ENCODE measurements at places on chromosomes 7 and 10. TPM values are rescaled to one million over a fixed set of nuclear protein-coding genes. Genes with fewer than 3 reads are reported as not detected.

- no peak overlapping the region for H3K27ac ChIP-seq
- H3K27me3 ChIP-seq: peaks cover 30% of the 10 kb centered on the region
- no peaks in the 10 kb centered on the region for H3K4me1 ChIP-seq
- H3K36me3 ChIP-seq: no peaks in the 10 kb centered on the region
- no peak for DNase-seq
These were observed 24.7 kb downstream of the MRPS24 start for GRCh38 chr7:43844662-43845061.

DNA sequence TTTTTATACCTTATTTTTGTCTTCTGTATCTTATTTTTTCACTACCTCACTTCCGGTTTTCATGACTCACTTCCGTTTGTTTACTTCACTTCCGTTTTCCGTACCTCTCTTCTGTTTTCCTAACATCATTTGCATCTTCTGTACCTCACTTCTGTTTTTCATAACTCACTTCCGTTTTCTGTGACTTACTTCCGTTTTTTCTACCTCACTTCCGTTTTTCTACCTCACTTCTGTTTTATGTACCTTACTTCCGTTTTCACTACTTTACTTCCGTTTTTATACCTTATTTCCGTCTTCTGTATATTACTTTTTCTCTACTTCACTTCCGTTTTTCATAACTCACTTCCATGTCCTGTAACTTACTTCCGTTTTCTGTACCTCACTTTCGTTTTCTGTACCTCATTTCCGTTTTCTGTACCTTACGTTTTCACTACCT is 492.5 kb upstream of the AKR1E2 start:
- H3K27me3 ChIP-seq: no peaks in the 10 kb centered on the region
- no peak overlapping the region for H3K4me3 ChIP-seq
- H3K27ac ChIP-seq: no peak overlapping the region
- H3K36me3 ChIP-seq: no peaks in the 10 kb centered on the region
- H3K4me1 ChIP-seq: peaks cover 5% of the 10 kb centered on the region

DNA sequence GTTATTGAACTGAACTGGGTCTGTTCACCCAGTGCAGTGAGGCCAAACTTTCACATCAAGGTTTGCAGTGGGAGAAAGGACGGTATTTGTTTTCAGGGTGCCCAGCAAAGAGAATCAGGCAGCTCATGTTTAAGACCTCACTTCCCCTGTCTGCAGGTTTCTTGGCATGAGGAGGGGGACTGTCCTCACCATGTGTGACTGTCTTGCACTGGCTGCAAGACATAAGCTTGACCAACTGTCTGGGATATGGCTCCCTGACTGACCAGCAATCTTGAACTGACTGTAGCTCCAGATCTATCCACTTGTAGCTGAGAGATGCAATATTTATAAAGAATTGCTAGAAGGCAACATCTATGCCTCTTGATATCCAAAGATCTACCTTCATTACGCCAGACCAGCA is 39.9 kb downstream of the RAMP3 start:
- H3K4me1 ChIP-seq: no peaks in the 10 kb centered on the region
- no peaks in the 10 kb centered on the region for H3K27me3 ChIP-seq
- no peak overlapping the region for H3K27ac ChIP-seq
- H3K36me3 ChIP-seq: no peaks in the 10 kb centered on the region
- no peak overlapping the region for H3K4me3 ChIP-seq
- DNase-seq: no peak

GRCh38 chr10:1670541-1671365 is 66.6 kb downstream of the ADARB2 start:
- H3K4me3 ChIP-seq: no peak overlapping the region
- no peak for DNase-seq
- no peak overlapping the region for H3K27ac ChIP-seq
- H3K27me3 ChIP-seq: peaks cover 9% of the 10 kb centered on the region
- H3K36me3 ChIP-seq: no peaks in the 10 kb centered on the region
- no peaks in the 10 kb centered on the region for H3K4me1 ChIP-seq

The MRC1 gene
- 18.9 TPM for total RNA-seq

- peak; percentile 21 for DNase-seq
- peak overlapping the region; percentile 87 for H3K27ac ChIP-seq
- H3K36me3 ChIP-seq: no peaks in the 10 kb centered on the region
- H3K4me1 ChIP-seq: peaks cover 35% of the 10 kb centered on the region
These were observed 973 bp downstream of the CAMK1D start for GRCh38 chr10:12350167-12350872.

DNA sequence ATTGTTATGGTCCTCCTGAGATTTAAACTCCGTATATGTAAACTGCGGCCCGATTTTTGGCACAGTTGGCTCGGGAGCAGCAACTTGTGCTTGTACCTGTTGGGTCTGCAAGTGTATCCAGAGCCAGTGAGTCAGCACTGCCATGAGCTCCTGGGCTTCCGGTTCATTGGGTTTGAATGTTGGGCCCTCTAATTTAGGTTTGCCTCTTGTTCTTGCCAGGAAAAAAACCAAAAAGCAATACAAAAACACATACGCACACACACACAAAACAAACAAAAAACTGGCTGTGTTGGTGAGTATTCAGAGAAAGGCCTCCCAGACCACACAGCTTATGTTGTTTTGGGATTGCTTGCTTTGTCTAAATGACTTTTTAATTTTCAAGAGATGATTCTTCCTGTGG is 26.3 kb downstream of the SND1 start:
- H3K27me3 ChIP-seq: no peaks in the 10 kb centered on the region
- no peak overlapping the region for H3K4me3 ChIP-seq
- peaks cover 18% of the 10 kb centered on the region for H3K36me3 ChIP-seq
- peaks cover 13% of the 10 kb centered on the region for H3K4me1 ChIP-seq
- no peak for DNase-seq
- no peak overlapping the region for H3K27ac ChIP-seq

- H3K27me3 ChIP-seq: no peaks in the 10 kb centered on the region
- H3K27ac ChIP-seq: peak overlapping the region; percentile 99
- H3K36me3 ChIP-seq: no peaks in the 10 kb centered on the region
These were observed 1.4 kb upstream of the TRIM8 start for GRCh38 chr10:102642736-102643335.

DNA sequence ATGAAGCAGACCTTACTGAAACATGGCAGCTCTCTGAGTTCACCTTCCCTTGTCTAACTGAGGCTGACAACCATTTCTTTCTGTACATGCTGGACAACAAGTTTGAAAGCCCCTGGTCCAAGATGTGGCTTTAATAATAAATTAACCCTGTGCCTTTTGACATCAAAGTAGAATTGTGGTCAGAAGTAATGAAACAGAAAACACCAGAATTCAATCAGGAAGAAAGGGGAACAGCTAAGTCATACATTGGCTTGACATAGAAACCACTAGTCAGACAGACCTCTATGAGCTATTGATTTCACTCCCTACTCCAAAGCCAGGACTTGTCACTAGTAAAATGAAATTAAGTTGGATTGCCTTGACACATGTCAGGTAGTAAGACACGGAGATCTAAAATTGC is 175.2 kb upstream of the ASAH2 start:
- H3K27ac ChIP-seq: no peak overlapping the region
- no peak for DNase-seq

DNA sequence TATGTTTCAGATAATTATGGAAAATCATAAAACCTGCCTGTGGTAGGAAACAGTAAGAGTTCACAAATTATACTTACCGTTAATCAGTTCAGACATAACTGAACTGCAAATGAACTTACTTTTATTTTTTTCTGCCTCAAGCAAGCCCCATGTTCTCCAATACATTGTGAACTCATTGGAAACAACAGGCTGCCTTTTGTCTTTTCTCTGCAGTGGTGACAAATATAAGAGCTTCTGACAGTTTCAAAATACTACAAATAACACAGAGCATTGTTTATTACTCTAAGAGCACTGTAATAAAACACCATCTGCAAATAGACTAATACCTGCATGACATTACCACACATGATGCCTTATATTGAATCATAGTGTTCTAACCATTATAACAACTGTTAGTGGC is 94.0 kb upstream of the CDCA7L start:
- H3K4me1 ChIP-seq: no peaks in the 10 kb centered on the region
- no peak overlapping the region for H3K27ac ChIP-seq
- H3K4me3 ChIP-seq: no peak overlapping the region
- peaks cover 19% of the 10 kb centered on the region for H3K27me3 ChIP-seq

- no peaks in the 10 kb centered on the region for H3K27me3 ChIP-seq
- H3K27ac ChIP-seq: no peak overlapping the region
- no peaks in the 10 kb centered on the region for H3K36me3 ChIP-seq
- no peaks in the 10 kb centered on the region for H3K4me1 ChIP-seq
- no peak for DNase-seq
- H3K4me3 ChIP-seq: no peak overlapping the region
These were observed 128.0 kb downstream of the HGF start for GRCh38 chr7:81641873-81642272.

The WDFY4 gene
- 1.5 TPM for total RNA-seq

- DNase-seq: no peak
- H3K27me3 ChIP-seq: no peaks in the 10 kb centered on the region
- peaks cover 50% of the 10 kb centered on the region for H3K4me1 ChIP-seq
- H3K36me3 ChIP-seq: no peaks in the 10 kb centered on the region
- no peak overlapping the region for H3K4me3 ChIP-seq
These were observed 52.1 kb downstream of the TSPAN12 start for GRCh38 chr7:120805636-120806388.

DNA sequence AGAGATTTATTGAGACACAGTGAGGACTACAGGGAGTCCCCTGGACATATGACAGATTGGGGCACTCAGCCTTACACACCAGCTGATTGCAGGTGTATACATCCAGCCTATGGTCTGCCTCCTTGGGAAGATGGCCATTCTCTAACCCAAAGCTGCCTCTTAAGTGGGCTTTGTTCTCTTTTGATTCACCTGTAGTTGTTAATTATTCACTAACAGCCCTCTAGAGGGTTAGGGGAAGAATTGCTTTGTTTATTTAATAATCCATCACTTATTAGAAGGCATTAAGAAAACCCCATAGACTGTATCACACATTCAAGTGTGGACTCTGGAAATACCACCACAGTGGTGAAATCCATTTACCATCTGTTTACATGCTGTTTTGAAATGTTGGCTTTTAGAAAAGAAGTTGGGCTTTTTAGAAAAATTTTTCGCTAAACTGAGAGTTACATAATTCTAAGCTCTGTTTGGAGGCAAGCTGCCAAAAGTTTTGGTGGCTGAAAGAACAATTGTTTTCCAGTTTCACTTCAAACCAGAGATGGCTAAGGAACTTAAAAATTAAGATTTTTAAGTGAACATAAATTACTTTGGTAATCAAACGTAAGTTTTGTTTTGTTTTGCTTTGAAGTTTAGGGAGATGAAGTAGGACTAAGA is 379.1 kb downstream of the ADRA2A start:
- no peak overlapping the region for H3K27ac ChIP-seq
- H3K4me1 ChIP-seq: no peaks in the 10 kb centered on the region
- H3K4me3 ChIP-seq: no peak overlapping the region
- DNase-seq: no peak
- no peaks in the 10 kb centered on the region for H3K36me3 ChIP-seq

- no peak for DNase-seq
- H3K27me3 ChIP-seq: peaks cover 89% of the 10 kb centered on the region
- H3K27ac ChIP-seq: no peak overlapping the region
- no peak overlapping the region for H3K4me3 ChIP-seq
These were observed 64.4 kb upstream of the LEP start for GRCh38 chr7:128176696-128177095.

The ODAD2 gene
- total RNA-seq: 0.58 TPM

DNA sequence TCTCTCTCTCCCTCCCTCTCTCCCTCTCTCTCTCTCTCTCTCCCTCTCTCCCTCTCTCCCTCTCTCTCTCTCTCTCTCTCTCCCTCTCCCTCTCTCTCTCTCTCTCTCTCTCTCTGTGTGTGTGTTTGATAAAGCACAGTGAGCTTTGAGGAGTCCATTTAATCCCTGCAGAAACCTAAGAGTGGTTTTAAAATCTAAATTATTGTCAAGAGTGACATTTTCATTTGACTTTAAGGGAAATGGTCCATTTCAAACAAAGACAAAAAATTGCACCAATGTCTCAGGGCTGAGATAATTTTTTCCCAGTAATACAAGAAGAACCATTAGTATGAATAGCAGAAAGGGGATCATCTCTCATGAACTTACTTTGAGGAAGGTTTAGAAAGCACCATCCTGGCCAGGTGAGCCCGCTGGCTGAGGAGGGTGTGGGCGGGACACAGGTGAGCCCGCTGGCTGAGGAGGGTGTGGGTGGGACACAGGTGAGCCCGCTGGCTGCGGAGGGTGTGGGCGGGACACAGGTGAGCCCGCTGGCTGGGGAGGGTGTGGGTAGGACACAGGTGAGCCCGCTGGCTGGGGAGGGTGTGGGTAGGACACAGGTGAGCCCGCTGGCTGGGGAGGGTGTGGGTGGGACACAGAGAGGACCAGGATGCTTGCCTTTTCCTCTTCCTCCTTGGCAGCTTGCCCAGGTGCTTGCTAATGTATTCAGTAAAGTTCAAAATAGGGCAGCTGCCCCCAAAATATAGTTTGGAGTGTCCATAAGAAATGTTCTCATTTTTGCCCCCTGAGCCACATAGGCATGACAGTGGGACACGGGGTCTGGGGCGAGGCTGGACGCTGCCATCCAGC is 125.0 kb downstream of the DNAJB6 start:
- H3K36me3 ChIP-seq: no peaks in the 10 kb centered on the region
- DNase-seq: peak; percentile 1
- H3K4me3 ChIP-seq: no peak overlapping the region
- H3K27ac ChIP-seq: no peak overlapping the region
- H3K4me1 ChIP-seq: no peaks in the 10 kb centered on the region

DNA sequence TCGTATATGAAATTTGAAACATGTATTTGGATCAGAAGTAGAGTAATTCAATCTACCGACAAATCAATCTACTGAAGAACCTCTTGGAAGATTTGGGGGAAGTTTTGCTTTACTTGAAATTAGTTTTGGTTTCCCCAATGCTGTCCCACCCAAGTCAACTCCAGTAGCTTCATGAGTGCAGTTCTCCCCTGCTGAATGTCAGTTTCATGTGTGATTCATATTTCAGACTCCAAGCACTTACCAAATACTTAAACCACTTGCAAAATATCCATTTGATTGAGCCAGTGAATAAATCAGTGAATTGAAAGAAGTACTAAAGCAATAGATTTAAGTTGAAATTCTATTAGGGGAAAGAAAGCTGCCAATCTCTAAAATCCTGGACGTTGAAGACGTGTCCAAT is 9.3 kb downstream of the CALML5 start:
- peaks cover 25% of the 10 kb centered on the region for H3K27me3 ChIP-seq
- no peak overlapping the region for H3K4me3 ChIP-seq
- no peak for DNase-seq
- H3K4me1 ChIP-seq: no peaks in the 10 kb centered on the region
- H3K36me3 ChIP-seq: no peaks in the 10 kb centered on the region
- H3K27ac ChIP-seq: no peak overlapping the region

The CLCN1 gene
- total RNA-seq: not detected

- DNase-seq: no peak
- H3K36me3 ChIP-seq: no peaks in the 10 kb centered on the region
- no peak overlapping the region for H3K4me3 ChIP-seq
- peaks cover 13% of the 10 kb centered on the region for H3K4me1 ChIP-seq
- no peaks in the 10 kb centered on the region for H3K27me3 ChIP-seq
These were observed 58.8 kb downstream of the CREM start for GRCh38 chr10:35185260-35186034.

The HOXA5 gene
- total RNA-seq: not detected

The PON2 gene
- total RNA-seq: 36.5 TPM
